ENCODE measurements at places on chromosomes 16 and 17.

GRCh38 chr16:85453194-85453678 is 159.9 kb upstream of the GSE1 start:
- no peak for DNase-seq

- DNase-seq: no peak
Measured at GRCh38 chr17:37830151-37830993, 85.5 kb upstream of the HNF1B start.

GRCh38 chr17:43224146-43224705 is 4.2 kb downstream of the CCDC200 start:
- no peak for DNase-seq

- no peak for DNase-seq
Measured at GRCh38 chr17:45904866-45905265, 10.5 kb downstream of the MAPT start.

- no peak for DNase-seq
Measured at GRCh38 chr17:63514477-63514876, 8.7 kb upstream of the KCNH6 start.

DNA sequence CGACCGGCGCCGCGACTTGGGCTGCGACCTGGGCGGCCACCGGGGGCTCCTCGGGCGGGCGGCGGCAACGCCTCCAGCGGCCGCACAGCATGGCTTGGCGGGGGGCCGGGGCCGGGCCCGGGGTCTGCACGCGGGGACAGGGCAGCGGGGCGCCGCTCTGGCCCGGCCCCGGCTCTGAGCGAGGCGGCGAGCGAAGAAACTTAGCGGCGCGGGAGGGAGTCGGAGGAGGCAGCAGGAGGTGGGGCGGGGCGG is at the start of gene PLCD3:
TSS of gene PLCD3 (minus strand) at position 196 of the 252 bp plus-strand sequence. CDS start at position 91, 105 bp downstream.
- no peak for DNase-seq

GRCh38 chr16:86511317-86512161 is 1.2 kb downstream of the FOXF1 start:
- no peak for DNase-seq

DNA sequence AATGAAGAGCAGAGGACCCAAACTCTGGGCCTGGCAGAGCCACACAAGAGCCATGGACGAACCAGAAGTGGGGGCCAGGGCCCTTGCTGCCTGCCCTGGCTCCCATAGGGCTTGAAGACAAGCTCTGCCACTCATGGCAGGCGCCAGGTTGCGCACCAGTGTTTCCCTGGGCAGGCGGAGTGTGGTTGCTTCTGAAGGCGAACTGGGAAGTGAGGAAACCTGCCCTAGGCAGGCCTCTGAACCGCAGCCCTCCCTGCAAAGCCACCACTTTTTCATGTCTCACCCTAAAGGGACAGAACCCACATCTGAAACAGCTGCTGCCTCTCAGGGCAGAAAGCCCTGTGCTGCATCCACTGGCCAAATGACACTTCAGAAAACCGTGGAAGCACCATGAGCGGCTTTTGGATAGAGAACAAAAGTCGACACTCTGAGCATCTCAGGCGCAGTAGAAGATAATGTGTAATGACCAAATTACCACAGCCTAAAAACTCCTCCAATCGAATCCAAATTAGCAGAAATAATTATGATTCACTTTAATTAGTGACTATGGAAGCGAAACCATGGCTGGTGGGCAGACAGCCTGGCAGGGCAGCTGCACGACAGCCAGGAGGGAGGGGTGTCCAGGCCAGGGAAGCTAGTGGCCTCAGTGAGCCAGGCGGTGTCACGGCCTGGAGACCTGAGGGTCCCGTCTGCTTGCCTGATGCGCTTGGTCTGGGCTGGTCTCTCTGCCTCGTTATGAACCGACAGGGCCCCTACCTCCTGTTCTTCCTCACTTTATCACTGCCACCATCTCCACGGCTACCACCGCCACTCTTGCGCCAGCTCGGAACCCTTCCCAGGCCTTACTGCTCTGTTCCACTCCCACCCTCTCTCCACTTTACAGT is 59.1 kb downstream of the PRMT7 start:
- no peak for DNase-seq

GRCh38 chr17:69500911-69501429 is 86.5 kb downstream of the MAP2K6 start:
- DNase-seq: no peak

DNA sequence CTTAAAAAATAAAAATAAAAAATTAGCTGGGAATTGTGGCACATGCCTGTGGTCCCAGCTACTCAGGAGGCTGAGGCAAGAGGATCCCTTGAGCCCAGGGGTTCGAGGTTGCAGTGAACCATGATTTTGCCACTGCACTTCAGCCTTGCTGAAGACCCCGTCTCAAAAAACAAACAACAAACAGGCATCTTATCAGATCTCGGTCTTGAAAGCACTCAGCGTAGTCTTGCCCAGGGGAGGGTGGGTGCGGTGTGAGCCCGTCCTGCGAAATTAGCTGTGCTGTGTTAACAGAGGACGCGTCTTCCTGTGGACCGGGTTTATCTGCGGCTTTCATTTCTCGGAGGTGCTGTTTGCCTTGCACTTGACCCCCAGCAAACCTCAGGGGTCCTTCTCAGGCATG is 5.4 kb downstream of the GAA start:
- DNase-seq: no peak

GRCh38 chr17:54781389-54781788 is 119.3 kb upstream of the TOM1L1 start:
- DNase-seq: no peak

GRCh38 chr17:65531256-65532100 is 30.0 kb downstream of the AXIN2 start:
- DNase-seq: no peak

- DNase-seq: no peak
Measured at GRCh38 chr16:86673956-86674453, 95.7 kb downstream of the FOXL1 start.

- DNase-seq: no peak
Measured at GRCh38 chr16:87834668-87835473, 34.4 kb downstream of the SLC7A5 start.

DNA sequence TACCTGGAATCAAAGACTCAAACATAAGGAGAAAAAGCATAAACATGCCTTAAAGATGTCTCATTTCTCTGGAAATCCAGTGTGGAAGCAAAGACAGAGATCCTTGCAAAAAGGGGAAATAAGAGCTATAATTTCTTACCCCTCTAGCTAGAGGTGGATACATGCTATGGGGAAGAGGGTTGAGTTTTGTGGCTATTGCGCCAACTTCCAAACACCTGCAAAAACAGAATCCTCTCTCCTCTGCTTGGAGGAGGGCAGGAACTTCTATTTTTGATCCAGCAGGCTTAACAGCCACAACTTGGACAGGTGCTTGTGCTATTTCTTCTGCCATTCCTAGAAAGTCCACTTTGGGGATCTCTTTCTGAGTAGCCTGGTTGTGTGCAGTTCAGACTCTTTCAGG is 21.5 kb upstream of the NUDT7 start:
- no peak for DNase-seq

- DNase-seq: no peak
Measured at GRCh38 chr17:40531051-40531991, 29.9 kb upstream of the TNS4 start.

GRCh38 chr16:19474617-19475016 is 47.3 kb downstream of the GDE1 start:
- DNase-seq: no peak

- DNase-seq: no peak
Measured at GRCh38 chr16:85316321-85316919, 204.1 kb upstream of the CIBAR2 start.

DNA sequence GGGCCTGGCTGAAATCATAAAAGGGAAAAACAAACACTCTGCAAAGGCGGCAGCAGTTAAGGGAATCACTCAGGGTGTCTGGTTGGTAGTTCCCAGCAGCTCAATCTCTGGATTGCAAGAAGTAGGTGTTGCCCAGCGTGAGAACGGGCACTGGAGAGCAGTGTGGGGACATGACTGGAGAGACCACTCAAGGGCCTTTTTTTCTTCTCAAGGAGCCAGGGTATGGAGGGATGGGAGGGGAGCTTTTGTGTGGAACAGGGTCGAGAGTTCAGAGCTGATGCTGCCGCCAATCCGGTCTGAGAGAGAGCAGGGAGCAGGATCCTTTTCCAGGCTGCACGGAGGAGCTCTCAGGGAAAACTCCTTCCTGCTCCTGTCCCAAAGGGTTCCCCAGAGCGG is 15.2 kb downstream of the SCNN1B start:
- no peak for DNase-seq

GRCh38 chr16:1432388-1433262 is 1.7 kb downstream of the PERCC1 start:
- no peak for DNase-seq

GRCh38 chr17:10094797-10095196 is 103.6 kb downstream of the GAS7 start:
- no peak for DNase-seq

DNA sequence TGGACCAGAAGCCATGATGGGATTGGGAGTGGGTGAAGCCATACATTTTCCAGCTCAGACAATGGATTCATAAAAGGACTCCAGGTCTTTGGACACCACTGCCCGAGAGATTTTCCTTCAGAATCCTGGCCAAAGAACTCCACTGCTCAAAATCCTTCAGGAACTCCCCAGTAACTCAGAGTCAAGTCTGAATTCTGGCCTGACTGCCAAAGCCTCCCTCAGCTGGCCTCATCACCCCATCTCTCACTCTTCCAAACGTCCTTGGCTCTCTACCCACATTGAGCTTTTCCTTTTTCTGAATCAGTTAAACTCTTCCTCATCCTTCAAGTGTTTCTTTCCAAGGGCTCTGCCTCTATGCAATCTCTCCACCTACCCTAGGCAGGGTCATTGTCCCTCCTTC is 1.2 kb upstream of the SEPTIN1 start:
- DNase-seq: no peak

- DNase-seq: no peak
Measured at GRCh38 chr17:40329839-40330794, 21.1 kb downstream of the RARA start.

DNA sequence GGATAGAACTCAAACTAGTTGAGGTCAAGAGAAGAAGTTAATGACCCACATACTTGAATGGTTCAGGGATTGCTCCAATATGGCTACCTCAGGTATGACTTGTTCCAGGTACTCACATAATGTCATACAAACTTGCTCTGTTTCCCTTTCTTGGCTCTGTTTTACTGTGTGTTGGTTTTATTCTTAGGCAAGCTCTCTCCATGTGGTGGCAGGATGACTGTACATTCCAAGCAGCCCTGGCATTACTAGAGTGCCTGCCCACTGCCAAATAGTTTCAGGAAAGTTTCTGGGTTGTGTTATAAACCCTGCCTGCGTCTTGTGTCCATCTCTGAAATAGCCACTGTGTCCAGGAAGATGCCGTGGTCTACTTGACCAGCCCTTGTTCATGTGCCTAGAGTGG is 476.8 kb downstream of the SHISA9 start:
- no peak for DNase-seq

DNA sequence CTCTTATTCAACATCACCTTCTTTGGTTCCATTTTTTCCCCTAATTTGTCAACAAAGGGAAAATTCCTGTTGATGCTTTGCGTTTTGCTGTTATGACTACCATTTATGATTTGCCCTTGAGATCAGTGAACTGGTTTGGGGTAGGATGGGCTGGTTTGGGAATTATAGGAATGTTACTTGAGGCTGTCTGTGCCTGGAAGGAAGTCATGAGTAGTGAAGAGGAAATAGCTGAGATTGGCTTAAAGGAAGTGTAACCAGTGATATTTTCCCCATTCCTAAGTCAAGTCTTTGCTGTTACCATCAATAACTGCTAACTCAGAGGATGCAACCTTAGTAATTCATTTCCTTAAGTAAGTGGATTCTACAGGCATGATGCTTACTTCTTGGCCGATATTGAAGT is 179.2 kb downstream of the MAP2K6 start:
- no peak for DNase-seq

DNA sequence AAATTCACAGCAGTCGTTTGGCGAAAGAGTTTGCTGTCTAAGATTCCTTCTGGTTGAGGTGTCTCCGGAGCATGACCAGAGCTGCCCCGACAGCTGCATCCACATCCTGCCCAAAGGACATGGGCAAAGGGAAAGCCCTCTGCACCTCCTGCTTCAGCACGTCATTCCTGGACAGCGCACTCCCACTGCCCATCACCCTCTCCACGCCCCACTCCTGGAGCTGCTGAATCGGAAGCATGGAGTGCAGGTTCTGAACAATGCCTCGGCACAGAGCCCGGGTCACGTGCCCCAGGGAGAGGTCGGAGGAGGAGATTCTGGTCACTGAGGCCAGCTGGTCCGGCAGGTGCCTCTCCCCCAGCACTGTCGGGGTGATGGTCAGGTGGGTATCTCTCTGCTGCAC is 1.3 kb upstream of the TRPV1 start:
- no peak for DNase-seq
